ENCODE measurements at places on chromosomes 3 and 15. TPM values are rescaled to one million over a fixed set of nuclear protein-coding genes. Genes with fewer than 3 reads are reported as not detected.

The EPHB1 gene
- not detected for total RNA-seq

The OR5K2 gene
- not detected for total RNA-seq

The ZMYND10 gene
- 0.33 TPM for total RNA-seq

The SLC22A14 gene
- 0.75 TPM for total RNA-seq

The KLHL25 gene
- total RNA-seq, result 12.2 TPM

The PRR20G gene
- not detected for total RNA-seq

The SI gene
- total RNA-seq, result not detected

The PIK3CB gene
- 22.3 TPM for total RNA-seq

The CD86 gene
- total RNA-seq, result 9.6 TPM

The SKOR1 gene
- under 0.01 TPM for total RNA-seq

The LTF gene
- not detected for total RNA-seq

The CFAP161 gene
- total RNA-seq, result not detected

The OR5K1 gene
- total RNA-seq, result not detected

All from mammary epithelial cell (primary cell).